NCI-H524 treated with DMSO at 0.1 percent for 48 hours (cell line): ENCODE measurements at places on chromosomes 13 and 19.

DNA sequence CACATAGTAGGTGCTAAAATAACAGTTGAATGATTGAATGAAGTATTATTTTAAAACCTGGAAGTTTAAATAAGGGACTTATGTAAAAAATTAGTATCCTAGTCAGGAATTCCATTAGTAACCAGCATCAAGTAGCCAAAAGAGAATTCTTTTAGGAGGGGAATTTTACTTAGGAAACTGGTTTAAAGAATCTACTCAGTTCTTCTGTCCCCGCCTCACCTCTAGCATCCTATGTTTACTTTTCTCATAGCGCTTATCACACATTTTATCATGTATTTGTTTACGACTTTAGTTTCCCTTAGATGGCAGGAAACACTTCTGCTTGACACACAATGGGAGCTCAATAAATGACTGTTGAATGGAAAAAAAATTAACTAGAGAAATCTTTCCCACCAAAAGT lies 229.0 kb downstream of the KLF5 start:
- no peak for DNase-seq

GRCh38 chr19:2056837-2057192 lies 5.8 kb upstream of the MKNK2 start:
- DNase-seq, result no peak

GRCh38 chr13:49649244-49649962 lies 21.1 kb downstream of the ARL11 start:
- no peak for DNase-seq

DNA sequence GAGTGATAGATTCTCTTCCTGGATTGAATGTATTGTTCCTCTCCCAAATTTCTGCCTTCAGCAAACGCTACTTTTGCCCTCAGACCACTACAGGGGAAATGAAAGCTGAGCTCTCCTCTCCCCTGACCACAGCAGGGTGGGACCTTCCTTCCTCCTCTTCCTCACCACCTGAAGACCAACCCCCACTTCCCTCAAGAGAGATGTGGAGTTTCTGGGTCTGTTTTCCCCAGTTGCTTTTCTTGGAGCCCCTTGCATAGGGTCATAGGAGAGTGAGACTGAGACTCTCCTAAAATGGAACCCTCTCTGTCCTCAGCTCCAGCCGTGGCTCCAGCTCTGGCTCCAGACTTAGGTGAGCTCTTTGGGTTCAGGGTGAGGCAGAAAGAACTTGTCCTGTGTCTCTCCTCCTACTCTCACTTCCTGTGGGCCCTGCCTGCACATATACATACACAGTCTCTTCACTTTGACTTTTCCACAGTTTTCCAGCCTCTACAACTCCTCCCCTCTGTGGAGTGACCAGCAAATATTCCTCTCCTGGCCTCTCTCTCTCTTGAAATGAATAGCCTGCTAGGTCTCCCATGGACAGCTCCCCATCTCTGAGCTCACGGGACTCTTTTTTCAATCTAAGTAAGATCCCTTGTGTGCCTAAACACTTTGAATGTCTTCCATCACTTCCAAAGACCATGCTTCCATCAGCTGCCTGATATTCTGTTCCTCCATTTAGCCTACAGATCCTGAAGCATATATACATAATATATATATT lies 19.2 kb upstream of the ZNF175 start:
- DNase-seq, result no peak

GRCh38 chr19:43416951-43417623 lies 2.4 kb downstream of the TEX101 start:
- no peak for DNase-seq

GRCh38 chr13:24087605-24088225 lies 72.8 kb upstream of the SPATA13 start:
- no peak for DNase-seq

DNA sequence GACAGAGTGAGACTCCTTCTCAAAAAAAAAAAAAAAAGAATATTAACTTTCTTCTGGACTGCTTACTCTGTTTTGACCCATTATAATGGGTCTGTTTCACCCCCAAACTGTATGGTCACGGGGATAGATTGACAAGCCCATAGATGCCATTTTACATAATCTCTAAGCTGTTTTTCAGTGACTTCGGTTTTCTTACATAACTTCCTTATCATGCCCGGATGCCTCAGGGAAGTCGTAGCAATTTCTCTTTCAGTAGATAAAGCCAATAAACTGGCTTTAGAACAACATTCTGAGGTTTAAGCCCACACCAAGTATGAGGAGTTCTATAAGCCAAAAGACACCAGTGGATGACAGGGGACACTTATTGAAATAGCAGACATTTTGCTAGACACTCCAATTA lies 5.9 kb upstream of the ZNF254 start:
- no peak for DNase-seq

- no peak for DNase-seq
These were observed 172.7 kb downstream of the KLF5 start for GRCh38 chr13:73231471-73231870.
